ENCODE measurements at places on chromosomes 16 and 17. TPM values are rescaled to one million over a fixed set of nuclear protein-coding genes. Genes with fewer than 3 reads are reported as not detected.

Gene PIGL
- 12.0 TPM for total RNA-seq

Gene TMEM132E
- total RNA-seq: under 0.01 TPM

Gene SLC4A1
- total RNA-seq: 0.11 TPM

Gene MYH11
- total RNA-seq: 13,386 TPM

Gene PLCG2
- 11.3 TPM for total RNA-seq

DNA sequence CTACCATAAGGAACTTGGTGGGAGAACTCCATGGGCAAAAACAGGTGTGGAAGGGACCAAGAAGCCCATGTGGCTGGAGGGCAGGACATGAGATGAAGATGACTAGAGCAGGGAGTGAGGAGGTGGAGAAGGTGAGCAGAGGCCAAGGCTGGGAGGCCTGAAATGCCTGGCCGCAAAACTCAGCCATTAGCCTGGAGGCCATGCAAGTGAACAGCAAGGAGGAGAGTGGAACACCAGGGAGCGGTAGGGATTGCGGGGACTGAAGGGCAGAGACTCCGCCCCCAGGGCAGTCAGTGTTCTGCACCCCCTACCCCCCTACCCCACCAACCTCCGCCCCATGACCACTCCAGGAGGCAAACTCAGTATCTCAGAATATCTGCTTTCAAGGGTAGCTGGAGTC is 17.0 kb downstream of the BCL7C start:
- no peak for DNase-seq

DNA sequence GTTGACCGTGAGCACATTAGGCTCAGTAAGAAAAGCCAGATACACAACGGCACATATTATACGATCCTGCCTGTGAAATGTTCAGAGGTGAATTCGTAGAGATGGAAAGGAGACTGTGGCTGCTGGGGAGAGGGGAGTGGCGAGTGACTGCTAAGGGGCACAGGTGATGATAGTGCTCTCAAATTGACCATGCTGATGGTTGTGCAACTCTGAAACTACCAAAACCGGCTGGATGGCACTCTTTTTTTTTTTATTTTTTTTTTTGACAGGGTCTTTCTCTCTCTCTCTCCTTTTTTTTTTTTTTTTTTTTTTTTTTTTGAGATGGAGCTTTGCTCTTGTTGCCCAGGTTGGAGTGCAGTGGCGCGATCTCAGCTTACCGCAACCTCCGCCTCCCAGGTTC is 8.1 kb upstream of the SEC14L5 start:
- no peak for DNase-seq

DNA sequence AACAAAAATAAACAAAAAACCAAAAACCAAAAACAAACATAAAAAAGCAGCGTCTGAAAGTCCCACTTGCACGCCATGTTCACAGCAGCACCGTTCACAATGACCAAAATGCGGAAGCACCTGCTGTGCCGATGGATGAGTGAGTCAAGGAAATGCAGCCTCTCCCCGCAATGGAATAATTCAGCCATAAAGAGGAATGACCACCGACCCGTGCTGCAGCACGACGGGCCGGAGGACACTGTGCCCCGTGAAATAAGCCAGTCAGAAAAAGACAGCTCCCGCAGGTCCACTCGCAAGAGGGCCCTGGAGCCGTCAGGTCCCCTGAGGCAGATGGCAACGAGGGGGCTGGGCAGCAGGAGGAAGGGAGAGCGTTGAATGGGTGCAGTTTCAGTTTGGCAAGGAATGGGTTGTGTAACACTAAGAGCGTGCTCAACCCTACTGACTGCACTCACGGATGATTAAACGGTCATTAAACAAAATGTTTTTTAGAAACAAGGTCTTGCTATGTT is 5.1 kb downstream of the CLCN7 start:
- DNase-seq: no peak

DNA sequence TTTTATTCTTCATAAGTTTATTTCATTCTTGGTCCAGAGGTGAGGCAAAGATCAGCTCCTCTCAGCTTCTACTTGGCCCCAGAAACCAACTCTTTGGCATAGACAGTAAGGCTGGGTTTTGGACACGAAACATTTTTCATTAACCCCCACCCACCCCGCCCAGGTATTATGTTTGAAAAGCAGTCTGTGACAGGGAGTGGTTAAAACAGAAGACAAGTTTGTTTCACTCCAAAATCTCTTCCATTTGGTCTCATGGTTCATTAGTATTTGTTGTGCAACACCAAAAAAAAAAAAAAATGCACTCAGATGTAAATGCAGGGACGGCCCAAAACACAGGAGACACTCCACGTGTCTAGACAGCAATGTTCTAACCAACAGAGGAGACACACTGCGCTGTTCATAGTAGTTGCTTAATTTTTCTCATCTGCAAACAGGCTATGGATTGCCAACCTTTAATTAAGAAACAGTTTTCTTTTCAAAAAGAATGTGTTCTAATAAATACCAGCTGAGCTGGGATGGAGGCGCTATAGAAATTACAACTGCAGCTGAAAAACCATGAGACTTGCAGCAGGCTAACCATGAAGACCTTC is 39.8 kb upstream of the MMP2 start:
- no peak for DNase-seq

GRCh38 chr17:58384897-58385296 is 32.4 kb downstream of the RNF43 start:
- no peak for DNase-seq

- DNase-seq: no peak
Measured at GRCh38 chr17:43134774-43135453, 9.8 kb upstream of the BRCA1 start.

- no peak for DNase-seq
Measured at GRCh38 chr16:49641250-49641649, 214.7 kb downstream of the ZNF423 start.

GRCh38 chr17:9104370-9105041 is 83.2 kb downstream of the NTN1 start:
- no peak for DNase-seq

- DNase-seq: no peak
Measured at GRCh38 chr17:30831257-30831656, 509 bp upstream of the ATAD5 start.

GRCh38 chr17:61551255-61551742 is 39.7 kb downstream of the NACA2 start:
- DNase-seq: no peak

DNA sequence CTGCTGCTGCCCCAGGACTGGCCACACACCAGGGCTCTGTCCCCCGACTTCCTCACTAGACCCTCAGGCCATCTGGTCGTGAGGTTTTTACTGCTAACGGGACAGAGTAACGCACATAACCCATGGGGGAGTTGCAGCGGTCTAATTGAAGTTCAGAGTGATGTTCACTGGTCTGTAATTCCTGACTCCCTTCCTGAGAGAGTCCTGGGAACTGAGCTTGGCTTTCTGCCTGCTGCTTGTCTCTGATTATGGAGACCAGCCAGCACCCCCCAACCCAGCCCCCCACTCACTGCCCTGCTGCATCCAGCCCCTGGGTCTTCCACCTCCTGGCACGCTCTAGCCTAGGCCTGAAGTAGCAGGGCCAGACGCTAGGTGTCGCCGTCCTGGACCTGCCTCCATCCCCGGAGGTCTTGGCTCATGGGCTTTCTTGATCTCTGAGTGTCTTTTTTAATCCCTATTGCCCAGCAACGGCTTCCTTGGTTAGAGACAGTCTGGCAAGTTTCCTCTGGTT is 192.9 kb downstream of the CCDC182 start:
- DNase-seq: no peak

DNA sequence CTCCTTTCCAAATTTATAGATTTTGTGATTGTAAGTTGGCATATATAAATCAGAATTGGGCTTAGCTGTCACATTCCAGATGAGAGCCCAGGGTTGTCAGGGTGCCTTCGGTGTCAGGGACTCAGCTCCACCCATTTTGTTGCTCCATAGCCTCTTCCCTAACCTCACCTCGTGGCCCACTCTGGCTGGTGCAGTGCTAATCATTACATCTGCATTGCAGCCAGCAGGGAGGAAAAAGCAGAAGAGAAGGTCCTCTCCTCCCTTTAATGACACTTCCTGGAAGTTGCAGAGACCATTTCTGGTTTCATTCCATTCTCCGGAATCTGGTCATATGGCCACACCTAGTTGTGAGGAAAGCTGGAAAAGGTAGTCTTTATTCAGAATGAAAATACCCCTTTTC is 113.3 kb downstream of the CCT6B start:
- no peak for DNase-seq

DNA sequence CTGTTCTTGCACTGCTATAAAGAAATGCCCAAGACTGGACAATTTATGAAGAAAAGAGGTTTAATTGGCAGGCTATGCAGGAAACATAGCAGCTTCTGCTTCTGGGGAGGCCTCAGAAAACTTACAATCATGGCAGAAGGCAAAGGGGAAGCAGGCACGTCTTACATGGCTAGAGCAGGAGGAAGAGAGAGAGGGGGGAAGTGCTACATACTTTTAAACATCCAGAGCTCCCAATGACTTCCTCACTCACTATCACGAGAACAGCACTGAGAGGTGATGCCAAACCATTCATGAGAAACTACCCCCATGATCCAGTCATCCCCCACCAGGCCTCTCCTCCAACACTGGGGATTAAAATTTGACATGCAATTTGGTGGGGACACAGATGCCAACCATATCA is 13.3 kb downstream of the WFIKKN2 start:
- DNase-seq: no peak
